ENCODE measurements at places on chromosomes 3 and 15.

GRCh38 chr3:33093847-33094246, 3.1 kb downstream of the GLB1 start:
- no peak for DNase-seq

DNA sequence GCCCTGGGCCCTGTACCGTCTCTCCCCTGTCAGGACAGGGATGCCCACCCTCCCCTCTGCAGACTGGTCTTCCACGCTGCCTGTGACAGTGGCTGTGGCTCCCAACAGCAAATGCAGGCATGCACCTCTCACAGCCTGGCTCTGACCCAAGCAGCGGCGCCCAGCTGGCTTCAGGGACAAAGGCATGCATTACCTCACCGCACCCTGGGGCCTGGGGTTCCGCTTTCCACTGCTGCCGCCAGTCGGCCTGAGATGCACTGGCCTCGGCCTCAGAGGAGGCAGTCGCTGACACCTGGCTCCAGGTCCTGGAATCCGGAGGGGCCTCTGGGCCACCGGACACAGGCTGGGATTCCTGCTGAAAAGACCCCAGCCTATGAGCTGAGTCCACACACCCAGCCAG, 70.3 kb downstream of the SCN5A start:
- DNase-seq, result no peak

DNA sequence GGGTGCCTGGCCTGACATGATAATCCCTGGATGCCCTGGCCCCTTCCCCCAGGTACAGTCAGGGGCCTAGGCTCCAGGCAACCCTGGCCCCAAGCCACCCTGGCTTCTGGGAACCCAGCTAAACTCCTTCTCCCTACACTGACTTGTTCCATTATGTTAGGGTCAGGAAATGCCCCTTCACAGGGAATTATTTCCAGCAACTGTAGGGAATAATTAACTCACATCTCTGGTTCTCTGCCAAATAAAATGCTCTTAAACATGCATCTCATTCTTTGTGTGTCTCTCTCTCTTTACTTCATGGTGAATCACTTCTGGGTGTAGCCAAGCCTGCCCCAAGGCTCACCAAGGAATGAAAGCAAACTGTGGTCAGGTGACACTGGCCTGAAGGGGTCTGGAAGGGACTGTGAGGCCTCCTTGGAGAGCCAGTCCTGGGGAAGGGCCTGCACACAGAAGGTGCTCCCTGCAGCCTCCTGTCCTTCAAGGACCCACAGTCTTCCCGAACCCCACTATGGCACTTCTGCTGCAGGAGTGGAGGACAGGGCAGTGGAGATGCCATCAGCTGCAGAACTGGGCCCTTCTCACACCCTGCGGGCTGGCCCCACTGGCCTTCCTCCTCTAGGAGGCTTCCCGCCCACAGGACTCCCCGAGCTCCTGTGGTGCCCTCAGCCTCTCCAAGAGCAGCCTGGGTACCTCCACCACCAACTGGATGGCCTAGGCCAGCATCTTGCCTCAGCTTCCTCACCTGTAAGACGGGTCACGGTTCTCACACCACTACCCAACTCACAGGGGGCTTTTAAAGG, 17.6 kb downstream of the TKT start:
- no peak for DNase-seq

- DNase-seq, result no peak
Observed at GRCh38 chr3:174247687-174248152, 611.4 kb upstream of the NAALADL2 start.

- no peak for DNase-seq
Observed at GRCh38 chr3:73215901-73216300, 154.4 kb downstream of the EBLN2 start.

DNA sequence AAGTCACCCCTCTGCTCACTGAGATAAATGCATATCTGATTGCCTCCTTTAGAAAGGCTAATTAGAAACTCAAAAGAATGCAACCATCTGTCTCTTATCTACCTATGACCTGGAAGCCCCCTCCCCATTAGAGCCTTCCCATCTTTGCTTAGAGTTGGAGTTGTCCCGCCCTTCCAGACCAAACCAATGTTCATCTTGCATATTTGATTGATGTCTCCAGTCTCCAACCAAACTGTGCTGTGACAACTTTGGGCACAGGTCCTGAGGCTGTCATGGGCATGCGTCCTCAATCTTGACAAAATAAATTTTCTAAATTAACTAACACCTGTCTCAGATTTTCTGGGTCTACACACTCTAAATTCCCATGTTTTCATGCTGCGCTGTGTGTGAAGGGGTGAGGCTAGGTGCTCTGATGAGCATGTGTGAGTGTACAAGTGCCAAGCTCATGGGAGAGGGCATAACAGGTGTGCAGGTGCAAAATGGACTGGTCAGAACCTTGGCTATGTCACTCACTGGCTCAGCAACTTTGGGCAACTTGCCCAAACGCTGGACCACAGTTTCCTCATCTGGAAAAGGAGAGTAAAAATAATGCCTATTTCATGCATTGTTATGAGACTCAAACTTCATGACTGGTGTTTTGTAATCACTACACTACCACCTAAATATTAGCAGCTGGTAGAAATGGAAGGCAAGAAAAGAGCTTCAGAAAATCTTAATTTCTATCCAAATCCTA, 7.2 kb downstream of the DAPK2 start:
- DNase-seq, result no peak

DNA sequence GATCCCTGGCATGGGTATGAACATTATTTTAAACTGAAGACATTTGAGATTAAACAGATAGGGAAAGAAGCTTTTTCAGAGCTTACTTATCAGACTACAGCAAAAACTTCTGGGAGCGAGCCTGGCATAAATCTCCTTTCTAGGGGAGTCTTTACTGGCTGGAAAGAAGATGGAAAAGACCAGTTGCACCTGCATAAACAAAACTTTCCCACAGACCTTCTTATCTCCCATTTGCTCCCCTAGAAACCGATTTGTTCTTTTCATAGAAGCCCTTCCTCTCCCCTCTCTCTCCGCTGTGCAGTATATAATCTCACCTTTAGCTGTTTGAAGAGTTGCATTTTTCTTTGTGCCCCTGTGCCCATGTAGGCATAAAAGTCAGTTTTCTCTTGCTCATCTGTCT, 93.2 kb downstream of the CHRNA7 start:
- no peak for DNase-seq

GRCh38 chr3:146783446-146783845, 178.3 kb upstream of the PLSCR5 start:
- no peak for DNase-seq

DNA sequence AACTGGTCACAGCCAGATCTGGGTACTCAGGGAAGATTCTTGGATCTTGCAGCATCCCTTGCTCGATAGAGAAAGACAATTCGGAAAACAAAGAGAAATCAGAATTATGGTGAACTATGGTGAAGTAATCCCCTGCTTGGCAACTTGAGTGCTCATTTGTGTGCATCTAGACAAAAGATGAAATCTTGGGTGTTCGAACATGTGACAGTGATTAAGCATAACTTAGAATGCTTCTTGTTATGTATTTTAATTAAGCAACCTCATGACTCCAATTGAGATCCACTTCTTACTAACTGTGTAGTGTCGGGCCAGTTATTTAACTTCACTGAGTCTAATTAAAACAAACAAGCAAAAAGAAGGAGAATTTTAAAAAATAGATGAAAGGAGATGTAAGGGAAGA, 56.5 kb downstream of the ZNF385D start:
- no peak for DNase-seq

DNA sequence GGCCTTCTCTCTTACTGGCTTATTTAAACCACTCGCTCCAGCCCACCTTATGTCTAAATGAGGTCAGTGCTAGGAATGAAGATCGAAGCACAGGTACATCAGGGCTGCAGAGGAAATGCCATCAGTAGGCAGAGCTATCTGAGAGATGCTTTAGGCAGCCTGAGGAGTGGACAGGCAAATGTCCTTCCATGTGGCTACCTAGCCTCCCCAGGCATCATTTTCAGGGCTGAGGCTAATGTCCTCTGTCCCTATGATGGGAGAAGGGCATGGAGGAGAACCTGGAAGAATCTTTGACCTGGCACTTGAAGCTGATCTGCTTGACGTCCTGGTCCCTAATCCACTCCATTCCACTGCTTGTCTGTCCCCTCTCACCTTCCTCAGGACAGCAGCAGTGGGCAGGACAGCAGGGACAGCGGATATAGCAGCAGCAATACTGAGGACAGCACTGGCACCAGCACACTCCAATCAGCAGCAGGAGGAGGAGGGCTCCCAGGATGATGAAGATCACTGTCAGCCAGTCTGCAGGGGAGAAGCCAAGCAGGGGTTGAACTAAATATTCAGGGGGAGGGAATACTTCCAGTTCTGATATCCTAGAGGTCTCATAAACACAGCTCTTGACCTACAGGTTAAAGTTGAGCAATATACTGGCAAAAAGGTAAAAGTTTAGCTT, 21.0 kb downstream of the ILDR1 start:
- no peak for DNase-seq

- DNase-seq, result no peak
Observed at GRCh38 chr3:2851835-2852234, 258.3 kb downstream of the IL5RA start.

DNA sequence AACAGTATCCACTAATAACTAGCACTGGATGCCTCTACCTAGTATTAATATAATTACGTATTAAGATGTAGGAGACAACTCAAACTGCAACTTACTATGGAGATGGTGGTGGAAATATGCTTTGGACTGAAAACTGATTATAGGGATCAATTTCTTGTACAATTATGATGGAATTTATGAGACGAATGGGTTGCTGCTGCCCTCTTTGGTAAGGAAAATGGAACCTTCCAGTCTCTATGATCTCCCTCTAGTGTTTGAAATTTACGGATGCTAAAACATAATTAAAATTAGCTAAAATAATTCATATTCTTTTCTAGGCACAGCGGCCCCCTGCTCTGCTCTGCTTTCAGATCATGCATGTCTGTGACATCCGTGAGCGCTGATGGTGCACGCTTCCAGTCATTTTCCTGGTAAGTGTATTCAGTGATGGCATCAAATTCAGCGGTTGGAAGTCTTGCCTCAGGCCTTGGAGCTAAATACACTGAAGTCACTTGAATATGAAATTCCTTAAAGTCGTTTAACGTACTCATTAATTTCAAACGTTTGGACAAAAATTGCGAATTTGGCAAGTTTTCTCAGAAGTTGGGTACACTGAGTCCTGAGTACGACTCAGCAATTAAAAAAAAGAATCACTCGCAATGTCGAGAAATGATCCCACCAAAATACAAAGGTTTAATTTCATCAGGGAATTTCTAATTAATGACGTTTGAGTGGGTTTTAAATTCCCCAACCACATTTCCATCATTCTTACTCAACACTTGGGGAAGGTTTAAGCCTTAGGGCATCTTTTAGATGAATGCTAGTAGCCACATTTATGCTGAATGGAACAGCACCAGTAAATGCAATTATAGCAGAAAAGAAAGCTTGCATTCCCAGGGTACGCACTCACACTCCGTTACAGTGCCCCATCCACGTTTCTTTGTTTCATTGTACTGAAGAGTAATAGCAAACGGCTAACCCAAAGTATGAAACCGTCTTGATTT, 132.6 kb downstream of the NR2F2 start:
- DNase-seq, result no peak

- no peak for DNase-seq
Observed at GRCh38 chr3:4078903-4079302, 224.3 kb upstream of the SETMAR start.

- no peak for DNase-seq
Observed at GRCh38 chr15:36682101-36682500, 102.7 kb downstream of the CDIN1 start.

- no peak for DNase-seq
Observed at GRCh38 chr3:189424922-189425321, 206.3 kb upstream of the TP63 start.

DNA sequence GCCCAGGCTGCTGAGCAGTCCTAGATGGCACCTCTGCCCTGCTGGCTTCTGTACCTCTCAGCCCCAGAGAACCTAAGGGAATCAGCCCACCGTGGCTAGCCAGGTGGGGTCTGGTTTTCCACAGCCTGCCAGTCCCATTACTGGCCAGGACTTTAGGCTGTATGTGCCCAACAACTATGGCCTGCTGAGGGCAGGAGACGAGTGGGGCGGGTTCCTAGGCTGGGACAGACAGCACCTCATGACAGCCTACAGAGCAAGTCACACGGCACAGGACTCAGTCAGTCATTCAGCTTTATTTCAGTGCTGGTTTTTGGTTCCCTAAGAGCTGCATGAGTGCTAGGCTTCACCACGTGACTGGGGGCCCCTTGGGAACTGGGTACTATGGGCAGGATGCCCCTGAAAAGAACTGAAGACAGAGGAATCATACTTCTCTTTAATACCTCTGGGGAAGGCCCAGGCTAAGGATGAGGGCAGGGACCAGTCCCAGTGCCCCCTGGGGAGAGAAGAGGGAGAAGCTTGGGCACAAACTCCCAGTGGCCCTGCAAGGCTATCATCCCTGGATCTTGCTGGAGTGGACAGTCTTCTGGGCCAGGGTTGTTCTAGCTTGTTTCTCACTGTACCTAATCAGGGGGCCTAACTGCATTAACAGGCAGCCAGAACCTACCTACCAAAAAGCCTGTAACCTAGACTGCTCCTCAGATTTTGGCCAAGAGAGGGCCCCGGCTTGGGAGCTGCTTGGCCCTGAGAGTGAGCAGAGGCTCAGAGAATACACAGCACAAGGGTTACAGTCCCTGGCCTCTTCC, 14.8 kb downstream of the CLK3 start:
- no peak for DNase-seq

GRCh38 chr3:182412066-182412465, 381.2 kb upstream of the ATP11B start:
- no peak for DNase-seq

GRCh38 chr3:69737392-69737791, 1.9 kb upstream of the MITF start:
- DNase-seq, result no peak

DNA sequence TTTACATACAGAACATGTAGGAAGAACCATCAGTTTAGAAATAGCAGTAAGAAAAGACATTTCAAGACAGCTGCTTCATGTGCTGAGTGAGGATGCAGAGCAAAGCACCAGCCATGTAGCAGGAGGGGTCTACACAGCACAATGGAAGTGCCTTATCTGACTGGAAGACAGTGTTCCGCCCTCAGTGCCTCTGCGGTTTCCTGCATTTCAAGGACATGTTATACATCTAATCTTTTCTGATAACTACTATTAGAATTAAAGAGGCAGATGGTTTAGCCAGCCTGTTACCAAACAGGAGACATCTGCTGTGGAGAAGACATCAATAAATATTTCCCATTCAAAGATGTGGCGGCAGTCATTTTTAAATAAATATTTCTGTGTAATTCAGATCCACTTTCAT, 10.6 kb downstream of the LSG1 start:
- DNase-seq, result no peak

DNA sequence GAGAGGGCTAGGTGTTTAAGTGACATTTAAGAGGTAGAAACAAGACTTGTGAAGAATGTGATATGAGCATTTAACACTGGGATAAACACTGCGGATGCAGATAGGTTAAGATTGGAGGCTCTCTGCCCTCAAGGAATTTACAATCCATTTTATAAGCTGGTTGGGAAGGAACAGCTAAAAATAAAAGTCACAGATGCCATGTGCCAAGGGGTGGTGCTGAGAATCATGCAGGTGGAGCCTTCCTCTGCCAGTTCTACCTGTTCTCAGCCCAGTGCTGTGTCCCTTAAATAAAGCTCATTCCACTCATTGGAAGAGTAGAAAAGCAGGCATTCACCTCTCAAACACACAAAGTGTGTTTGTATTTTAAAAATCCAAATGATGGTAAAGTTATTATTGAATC, 261.9 kb downstream of the THRB start:
- DNase-seq, result no peak

GRCh38 chr15:81491414-81492096, 117.5 kb upstream of the TMC3 start:
- no peak for DNase-seq
